ENCODE measurements at places on chromosomes 7 and 10. TPM values are rescaled to one million over a fixed set of nuclear protein-coding genes. Genes with fewer than 3 reads are reported as not detected.

Gene GRM8
- total RNA-seq = 2.1 TPM

DNA sequence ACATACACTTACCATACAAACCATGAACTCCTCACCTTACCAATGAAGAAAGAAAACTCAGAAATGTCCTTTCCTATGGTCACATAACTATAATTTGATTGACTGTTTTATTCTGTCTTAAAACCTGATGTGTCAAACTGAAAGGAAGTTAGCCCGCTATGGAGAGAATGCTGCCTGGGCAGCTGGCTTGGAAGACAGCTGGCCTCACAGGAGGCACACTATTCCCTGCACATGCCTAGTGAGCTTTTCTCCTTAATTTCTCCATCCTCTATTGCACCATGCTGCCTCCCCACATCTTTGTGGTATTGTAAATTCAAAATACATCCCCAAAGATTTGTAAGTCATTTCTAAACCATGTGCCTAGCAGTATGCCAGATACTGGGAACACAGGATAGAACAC, 163.3 kb downstream of the STK31 start:
- no peak for DNase-seq

- peak; percentile 95 for DNase-seq
These were observed at the start of gene JAZF1 for GRCh38 chr7:28180364-28181147. Gene JAZF1, minus strand, starts transcription at chr7:28180795.

GRCh38 chr10:86600296-86600695, 54.1 kb upstream of the OPN4 start:
- no peak for DNase-seq

GRCh38 chr10:66483966-66484365, 441.9 kb upstream of the LRRTM3 start:
- DNase-seq = no peak

DNA sequence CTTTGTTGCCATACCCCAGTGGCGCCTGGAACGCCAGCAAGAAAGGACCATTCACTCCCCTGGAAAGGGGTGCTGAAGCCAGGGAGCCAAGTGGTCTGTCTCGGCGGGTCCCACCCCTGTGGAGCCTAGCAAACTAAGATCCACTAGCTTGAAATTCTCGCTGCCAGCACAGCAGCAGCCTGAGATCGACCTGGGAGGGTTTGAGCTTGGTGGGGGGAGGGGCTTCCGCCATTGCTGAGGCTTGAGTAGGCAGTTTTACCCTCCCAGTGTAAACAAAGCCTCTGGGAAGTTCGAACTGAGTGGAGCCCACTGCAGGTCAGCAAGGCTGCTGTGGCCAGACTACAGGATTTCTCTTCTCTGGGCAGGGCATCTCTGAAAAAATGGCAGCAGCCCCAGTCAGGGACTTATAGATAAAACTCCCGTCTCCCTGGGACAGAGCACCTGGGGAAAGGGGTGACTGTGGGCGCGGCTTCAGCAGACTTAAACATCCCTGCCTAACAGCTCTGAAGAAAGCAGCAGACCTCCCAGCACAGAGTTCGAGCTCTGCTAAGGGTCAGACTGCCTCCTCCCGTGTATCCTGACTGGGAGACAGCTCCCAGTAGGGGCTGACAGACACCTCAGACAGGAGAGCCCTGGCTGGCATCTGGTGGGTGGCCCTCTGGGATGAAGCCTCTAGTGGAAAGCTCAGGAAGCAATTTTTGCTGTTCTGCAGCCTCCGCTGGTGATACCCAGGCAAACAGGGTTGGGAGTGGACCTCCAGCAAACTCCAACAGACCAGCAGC, 281.1 kb upstream of the SP4 start:
- DNase-seq = peak; percentile 9

DNA sequence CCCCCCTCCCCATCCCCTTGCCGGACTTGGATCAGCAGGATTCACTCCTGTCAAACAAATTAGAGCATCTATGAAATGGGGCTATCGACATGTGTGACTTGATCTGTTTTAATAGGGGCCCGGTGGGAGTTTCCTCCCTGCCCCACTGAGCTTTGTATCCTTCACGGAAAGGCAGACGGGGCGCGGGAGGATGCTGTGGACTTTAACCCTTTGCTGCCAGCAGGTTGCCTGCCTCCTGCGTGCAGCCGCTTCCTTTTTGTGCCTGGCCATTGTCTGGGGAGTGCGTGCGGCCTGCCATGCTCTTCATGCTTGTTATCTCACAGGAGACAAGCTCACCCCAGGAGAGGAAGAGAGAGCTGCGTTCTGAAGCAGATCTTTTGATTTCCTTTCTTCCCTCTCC, 512.8 kb upstream of the GALNT17 start:
- peak; percentile 74 for DNase-seq

- no peak for DNase-seq
These were observed 11.4 kb upstream of the TMEM26 start for GRCh38 chr10:61464461-61465170.

DNA sequence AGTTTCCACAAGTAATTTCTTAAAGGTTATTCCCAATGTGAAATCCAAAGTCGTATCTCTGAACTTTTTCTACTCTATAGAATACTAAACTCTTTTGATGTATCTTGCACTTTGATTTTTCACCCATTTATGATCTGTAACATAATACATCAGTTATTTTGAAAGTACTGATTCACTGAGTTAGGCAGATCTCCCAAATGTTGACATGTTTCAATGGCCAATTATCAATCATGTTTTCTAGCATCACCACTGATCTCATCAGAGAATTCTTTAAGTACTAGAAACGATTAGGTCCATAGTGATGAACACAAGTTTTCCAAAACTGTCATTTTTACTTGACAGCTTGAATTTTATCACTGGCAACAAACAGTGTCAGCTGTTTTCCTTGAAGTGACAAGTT, 119.0 kb downstream of the ATE1 start:
- no peak for DNase-seq

- DNase-seq = no peak
These were observed 45.3 kb downstream of the STARD3NL start for GRCh38 chr7:38223306-38223705.

DNA sequence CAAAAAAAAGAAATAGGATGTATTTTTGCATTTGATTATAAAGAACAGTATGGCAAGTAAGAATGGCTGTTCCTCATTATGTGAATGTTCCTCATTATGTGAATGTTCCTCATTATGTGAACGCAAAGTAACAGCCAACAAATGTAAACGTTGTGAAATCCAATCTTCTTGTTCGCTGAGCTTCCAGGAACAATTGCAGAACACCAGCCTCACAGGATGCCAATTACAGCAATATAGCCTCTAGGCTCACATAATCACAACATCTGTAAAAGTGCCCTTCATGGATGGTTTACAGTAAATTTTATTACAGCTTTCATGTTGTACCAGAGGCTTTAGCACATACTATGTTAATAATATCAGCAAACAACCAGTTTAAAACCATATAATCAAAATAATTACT, 71.6 kb downstream of the THSD7A start:
- no peak for DNase-seq

DNA sequence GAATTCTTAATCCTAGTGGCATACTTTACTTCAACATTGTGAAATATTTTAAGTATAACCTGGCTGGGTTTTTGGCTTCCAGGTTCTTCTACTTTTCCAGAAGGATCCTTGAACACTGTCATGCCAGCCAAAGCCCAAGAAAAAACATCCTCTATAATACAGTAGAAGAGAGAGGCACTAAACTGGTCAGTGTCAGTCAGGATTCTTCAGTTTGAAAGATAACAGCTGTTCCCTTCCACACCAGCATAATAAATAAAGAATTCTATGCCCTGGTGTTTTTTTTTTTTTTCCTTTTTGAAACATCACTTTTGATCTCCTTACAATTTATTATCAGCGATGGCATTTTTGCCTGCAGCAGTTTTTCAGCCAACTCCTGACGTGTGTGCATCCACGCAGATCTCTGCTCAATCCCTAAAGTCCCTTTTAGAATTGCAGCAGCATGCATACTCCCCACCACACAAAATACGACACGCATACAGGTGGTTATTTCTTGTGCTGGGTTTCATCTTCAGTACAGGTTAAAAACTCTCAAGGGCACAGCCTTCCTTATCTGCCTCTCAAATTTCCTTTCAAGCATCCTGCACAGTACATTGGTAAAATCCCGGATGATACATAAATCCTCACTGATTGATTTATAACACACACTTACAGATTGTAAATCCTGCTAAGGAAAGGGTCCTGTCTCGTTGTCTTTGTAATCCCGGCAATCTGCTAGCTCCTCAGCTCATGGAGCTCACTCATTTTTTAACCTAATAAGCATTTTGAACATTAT, 100.2 kb downstream of the TPK1 start:
- DNase-seq = no peak

DNA sequence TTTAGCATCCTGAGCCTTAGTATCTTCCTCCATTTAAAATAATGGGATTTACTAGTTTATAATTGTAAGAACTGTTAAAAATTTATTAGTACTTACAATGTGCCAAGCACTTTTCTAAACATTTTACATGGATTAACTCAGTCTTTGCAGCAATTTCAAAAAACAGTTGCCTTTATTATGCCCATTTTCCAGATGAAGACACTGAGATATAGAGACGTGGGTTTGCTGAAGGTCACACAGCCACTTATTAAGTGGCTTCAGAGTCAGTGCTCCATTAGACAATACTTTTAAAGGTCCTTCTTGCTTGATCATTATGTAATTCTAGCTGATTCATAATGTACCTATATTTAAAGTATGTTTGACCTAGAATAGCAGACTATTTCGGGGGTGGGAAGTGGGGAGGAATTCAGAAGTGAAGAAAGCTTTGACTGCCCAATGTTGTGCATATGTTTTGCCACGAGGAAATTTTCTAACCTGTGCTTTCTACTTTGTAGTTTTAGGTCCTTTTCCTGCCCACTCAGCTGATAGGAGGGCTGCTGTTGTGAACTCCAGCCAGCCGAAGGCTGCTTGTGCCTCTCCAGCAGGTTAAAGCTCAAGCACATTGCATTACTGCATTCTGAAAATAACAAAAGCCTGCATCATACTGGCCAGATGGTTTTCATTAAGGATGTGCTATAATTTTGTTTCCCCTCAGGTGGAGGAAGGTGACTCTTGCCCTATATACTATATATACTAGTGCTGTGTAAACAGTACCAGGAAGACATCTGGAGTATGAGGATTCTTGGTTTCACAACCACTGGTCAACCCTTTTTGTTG, 4.3 kb downstream of the PLEKHA8 start:
- no peak for DNase-seq

Gene CYP2C9
- total RNA-seq = not detected

DNA sequence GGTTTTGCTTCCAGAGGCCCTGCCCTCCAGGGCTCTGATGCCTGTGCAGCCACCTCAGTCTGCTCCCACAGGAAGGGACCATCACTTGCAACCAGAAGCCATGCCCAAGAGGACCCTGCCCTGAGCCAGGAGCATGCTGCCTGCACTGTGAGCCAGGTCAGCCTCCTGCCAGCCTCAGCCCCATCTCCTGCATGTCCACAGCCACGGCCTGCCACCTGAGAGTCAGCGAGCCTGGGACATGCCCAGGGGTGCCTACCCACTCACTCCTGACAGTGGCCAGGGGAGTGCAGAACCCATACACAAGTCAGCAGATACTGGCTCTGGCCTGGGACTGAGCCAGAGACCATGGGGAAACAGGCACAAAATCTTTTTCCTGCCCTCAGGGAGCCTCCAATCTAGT, 6.6 kb upstream of the KCP start:
- DNase-seq = no peak

Gene ALKBH4
- total RNA-seq = 29.1 TPM

GRCh38 chr7:78179211-78179610, 380.6 kb downstream of the PHTF2 start:
- no peak for DNase-seq

Gene OR2A7
- total RNA-seq = 2.0 TPM
